ENCODE measurements at places on chromosomes 12 and 14.

DNA sequence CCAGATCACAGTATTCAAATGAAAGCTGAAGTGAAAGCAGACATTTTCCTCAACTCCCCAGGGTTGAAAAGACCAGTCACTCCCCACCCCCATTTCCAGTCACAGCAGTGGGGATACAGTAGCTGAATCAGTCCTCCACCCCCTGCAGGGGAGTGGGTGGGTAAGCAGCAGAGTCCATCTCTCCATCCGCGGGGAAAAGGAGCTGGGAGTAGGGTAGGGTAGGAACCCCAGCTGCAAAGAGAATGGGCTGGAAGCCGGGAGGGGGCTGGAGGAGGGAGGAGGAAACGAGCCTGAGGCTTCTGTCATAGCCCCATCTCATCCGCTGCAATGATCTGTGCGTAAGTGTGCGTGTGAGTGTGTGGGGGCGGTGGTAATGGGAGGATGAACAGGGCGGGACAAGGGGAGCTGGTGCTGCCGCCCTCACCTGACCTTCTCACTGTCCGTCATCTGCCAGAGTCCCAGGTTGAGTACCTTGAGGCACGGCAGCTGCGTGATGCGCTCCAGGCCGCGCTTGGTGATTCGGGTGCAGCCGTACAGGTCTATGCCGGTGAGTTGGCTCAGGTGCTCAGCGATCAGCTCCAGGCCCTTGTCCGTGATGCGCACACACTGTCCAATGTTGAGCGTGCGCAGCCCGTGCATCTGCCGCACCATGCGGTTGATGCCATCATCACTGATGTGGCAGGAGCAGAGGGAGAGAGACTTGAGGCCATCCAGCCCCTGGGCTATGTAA lies 1.8 kb downstream of the FBXL14 start:
- peak; percentile 69 for DNase-seq

DNA sequence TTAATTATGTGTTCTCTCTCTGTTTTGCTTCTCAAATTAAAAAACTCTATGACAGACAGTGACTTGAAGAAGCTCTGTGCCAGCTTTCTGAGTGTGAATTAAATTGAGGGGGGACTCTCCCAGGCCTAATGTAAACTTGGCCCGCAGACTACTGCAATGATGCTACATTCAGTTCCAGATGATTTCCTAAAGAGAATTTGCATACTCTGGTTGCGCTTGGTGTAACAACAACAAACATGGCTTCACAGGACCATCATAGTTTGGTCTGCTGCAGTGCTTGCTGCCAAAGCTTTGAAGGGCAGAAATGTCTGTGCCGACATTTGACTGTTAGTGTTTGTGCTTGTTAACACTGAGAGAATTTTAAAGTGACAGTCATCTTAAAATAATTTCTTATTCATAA lies 25.0 kb downstream of the CFAP54 start:
- no peak for DNase-seq

DNA sequence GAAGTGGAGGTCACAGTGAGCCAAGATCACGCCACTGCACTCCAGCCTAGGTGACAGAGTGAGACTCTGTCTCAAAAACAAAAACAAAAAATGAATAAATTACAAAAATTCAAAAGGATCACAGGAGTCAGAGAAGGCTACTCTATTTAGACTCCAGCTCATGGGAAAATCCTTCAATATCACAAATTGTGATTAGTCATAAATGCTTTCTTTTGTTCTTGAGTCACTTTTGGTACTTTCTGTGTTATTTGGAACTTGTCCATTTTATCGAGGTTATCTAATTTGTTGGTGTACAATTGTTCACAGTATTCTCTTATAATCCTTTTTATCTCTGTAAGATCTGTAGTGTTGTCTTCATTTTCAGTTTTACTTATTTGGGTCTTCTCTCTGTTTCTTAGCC lies 18.9 kb downstream of the ALDH2 start:
- no peak for DNase-seq

DNA sequence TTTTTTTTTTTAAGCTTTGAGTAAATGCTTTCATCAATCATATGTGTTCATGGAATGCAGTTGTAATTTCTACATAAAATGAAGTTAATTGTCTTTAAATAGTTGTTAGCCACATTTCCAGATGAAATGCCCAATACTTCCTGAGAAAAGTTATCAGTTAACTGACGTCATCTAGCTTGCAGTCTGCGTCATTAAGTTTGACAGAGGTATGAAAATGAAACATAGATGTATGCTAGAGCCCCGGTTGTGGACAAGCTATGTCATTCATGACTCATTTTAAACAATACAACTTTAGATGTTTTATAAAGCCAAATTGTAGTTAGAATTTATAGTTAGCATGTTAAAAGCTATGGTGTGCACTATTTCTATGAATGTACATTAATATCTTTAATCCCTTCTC lies 90.7 kb downstream of the PLEKHA5 start:
- DNase-seq, result no peak

- no peak for DNase-seq
These were observed 4.4 kb downstream of the KLC1 start for GRCh38 chr14:103633391-103633790.

- no peak for DNase-seq
These were observed 267.7 kb downstream of the SLC6A15 start for GRCh38 chr12:84644908-84645307.

Data from caudate nucleus (tissue), 63 donors.